Naive thymus-derived CD4-positive, alpha-beta T cell (primary cell): ENCODE measurements at places on chromosomes 4 and X. TPM values are rescaled to one million over a fixed set of nuclear protein-coding genes. Genes with fewer than 3 reads are reported as not detected.

Gene RASSF6
- total RNA-seq: 0.21 TPM

Gene CLTRN
- 0.62 TPM for total RNA-seq

Gene SERTM2
- not detected for total RNA-seq

Gene SHOX
- not detected for total RNA-seq

Gene PLRG1
- 87.7 TPM for total RNA-seq

Gene CORIN
- total RNA-seq: 0.08 TPM

Gene SPATA4
- not detected in 2 replicates for total RNA-seq

Gene HSPA4L
- 0.71 and 1.1 TPM in 2 replicates for total RNA-seq

Gene TIMP1
- total RNA-seq: 117 TPM

Gene RBMXL3
- not detected for total RNA-seq

Gene SLC10A4
- not detected for total RNA-seq

Gene TMEM150C
- total RNA-seq: not detected

Gene FAM193A
- total RNA-seq: 44.1 TPM

Gene BTC
- total RNA-seq: not detected

Gene PRSS12
- total RNA-seq: not detected in 2 replicates

Gene HTR2C
- not detected for total RNA-seq

Gene FGFR3
- not detected for total RNA-seq

Gene MAP7D2
- total RNA-seq: 0.15 TPM
